Posterior cingulate gyrus (tissue), 11 donors: ENCODE measurements at places on chromosomes 5 and 9.
A peak's percentile ranks its signal among the peaks of the same experiment; 100 is the strongest.

- DNase-seq: no peak
Measured at GRCh38 chr5:42422656-42423280, 471 bp upstream of the GHR start.

GRCh38 chr5:134103397-134103796 is 11.1 kb upstream of the TCF7 start:
- DNase-seq: no peak

- DNase-seq: no peak
Measured at GRCh38 chr9:84701801-84702200, 32.3 kb downstream of the NTRK2 start.

- DNase-seq: no peak
Measured at GRCh38 chr5:167063788-167064187, 1227.7 kb upstream of the WWC1 start.

DNA sequence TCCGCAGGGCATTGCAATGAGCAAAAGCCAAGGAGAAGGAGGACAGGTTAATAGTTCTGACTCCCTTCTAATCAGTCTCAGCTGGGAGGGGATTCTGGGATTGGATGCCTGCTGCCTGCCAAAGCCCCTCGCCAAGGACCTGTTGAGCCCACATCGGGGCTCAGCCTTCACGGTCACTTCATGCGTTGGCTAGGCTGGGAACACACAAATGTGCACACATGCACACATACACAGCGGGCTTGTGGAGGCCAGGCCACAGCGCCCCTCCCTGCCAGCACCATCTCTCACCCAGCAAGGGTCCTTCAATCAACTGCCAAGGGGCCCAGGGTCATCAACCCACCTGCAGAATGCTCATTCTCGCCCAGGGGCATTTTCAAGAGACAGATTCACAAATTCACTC is 113.9 kb downstream of the C5orf15 start:
- no peak for DNase-seq

DNA sequence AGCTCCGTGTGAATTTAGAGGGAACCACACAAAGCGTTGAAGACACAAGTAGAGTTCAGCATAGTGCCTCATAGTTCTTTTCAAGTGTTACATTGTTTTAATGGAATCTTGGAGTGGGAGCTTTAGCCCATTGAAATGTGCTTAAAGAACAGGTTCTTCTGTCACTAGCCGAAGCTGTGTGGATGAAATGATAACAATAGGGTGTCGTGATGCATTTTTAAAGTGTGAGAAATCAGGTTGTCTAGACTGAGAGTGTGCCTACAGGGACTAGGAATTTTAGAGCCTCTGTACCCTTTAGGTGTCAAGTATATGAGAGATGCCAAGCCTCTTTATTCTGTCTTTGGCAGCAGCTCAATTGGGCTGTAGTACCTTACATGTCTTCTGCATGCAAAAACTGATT is 83.0 kb downstream of the NDUFS4 start:
- DNase-seq: no peak

GRCh38 chr9:105418588-105419500 is 29.0 kb upstream of the FSD1L start:
- DNase-seq: no peak

DNA sequence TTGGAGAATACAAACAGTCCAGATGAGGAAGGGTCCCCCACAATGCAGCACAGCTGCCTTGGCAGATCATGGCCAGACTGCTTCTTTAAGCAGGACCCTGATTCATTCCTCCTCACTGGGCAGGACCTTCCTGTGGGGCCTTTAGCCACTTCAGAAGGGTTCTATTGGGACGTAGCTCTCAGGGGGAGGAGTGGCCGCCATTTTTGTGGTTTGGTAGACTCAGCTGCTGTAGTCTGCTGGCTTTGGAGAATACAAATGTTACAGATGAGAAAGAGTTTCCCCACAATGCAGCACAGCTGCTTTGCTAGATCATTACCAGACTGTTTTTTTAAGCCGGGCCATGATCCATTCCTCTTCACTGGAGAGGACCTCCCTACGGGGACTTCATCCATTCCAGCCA is 57.4 kb downstream of the TMEM38B start:
- no peak for DNase-seq

DNA sequence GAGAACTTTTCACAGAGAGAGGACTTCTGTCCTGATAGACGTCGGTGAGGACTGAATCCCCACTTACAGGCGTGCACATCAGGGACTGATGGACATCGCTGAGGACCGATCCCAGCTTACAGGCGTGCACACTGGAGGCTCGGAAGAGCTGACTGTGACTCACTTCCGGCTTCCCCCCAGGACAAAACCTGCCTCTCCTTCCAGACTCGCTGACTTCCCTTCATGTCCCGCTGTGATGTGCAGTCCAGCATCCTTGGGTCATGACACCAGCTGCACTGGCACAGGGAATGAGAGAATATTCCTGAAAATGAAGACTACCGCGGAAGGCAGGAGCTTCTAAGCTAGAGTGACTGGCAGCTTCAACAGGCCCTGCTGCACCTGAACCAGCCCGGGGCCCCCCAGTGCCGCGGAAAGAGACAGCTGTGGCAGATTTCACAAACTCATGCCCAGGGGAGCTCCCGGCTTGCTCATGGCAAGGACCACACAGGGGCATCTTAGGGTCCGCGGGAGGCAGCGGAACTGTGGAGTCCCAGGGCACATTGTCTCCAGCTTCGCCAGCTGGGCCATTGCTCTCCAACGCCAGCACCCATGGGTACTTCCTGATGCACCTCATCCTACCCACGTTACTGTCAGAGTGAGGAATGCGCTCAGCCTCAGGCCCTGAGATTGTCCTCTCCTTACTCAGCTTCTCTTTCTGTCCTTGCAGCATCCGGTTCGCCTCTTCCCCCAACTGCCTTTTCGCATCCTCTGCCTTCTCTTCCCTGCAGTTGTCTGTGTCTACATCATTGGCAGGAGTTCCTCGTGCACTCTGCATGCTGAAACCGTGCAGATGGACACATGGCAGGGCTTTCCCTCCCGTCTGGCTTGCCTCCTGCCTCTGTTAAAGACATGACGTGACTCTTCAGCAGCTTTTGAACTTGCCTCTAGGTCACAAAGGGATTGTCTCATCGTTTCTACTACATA is 29.5 kb downstream of the SURF6 start:
- peak; percentile 56 for DNase-seq

GRCh38 chr5:165525271-165525670 is 2019.9 kb downstream of the MAT2B start:
- DNase-seq: no peak

GRCh38 chr9:26781906-26782305 is 110.7 kb downstream of the CAAP1 start:
- DNase-seq: no peak

- DNase-seq: no peak
Measured at GRCh38 chr9:134875371-134875770, 5.2 kb upstream of the FCN2 start.

DNA sequence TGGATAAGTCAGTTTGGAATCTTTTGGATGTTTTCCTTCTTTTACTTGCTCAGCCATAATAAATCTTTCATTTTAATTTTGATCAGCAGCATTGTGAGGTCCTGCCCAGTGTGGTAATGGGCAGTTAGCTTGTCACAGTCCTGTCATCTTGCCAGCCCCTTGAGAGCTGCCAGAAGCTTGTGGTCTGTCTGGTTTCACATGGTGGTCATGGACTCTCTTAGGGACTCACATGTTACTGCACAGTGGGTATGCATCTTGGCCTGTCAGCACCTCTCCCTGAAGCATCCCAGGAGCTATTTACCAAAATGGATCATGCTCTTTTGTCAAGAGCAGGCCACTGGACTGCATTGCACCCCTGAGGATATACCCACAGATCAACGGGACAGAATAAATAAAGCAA is 60.3 kb downstream of the DAPK1 start:
- DNase-seq: no peak

DNA sequence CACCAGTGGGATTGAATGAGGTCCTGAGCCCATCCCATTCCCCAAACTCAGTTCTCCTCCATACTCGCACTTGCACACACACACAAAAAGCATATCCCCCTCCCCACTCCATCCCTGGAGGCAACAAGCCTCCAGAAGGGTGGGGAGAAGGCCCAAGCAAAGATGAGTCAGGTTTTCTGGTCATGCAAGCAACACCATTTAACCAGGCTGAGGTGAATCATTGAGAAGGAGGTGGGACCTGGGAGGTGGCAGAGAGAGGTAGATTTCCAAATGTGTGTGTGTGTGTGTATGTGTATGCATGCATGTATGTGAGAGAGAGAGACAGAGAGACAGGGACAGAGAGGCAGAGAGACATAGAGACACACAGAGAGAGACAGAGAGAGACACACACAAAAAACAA is 185.2 kb upstream of the TRIM32 start:
- no peak for DNase-seq

DNA sequence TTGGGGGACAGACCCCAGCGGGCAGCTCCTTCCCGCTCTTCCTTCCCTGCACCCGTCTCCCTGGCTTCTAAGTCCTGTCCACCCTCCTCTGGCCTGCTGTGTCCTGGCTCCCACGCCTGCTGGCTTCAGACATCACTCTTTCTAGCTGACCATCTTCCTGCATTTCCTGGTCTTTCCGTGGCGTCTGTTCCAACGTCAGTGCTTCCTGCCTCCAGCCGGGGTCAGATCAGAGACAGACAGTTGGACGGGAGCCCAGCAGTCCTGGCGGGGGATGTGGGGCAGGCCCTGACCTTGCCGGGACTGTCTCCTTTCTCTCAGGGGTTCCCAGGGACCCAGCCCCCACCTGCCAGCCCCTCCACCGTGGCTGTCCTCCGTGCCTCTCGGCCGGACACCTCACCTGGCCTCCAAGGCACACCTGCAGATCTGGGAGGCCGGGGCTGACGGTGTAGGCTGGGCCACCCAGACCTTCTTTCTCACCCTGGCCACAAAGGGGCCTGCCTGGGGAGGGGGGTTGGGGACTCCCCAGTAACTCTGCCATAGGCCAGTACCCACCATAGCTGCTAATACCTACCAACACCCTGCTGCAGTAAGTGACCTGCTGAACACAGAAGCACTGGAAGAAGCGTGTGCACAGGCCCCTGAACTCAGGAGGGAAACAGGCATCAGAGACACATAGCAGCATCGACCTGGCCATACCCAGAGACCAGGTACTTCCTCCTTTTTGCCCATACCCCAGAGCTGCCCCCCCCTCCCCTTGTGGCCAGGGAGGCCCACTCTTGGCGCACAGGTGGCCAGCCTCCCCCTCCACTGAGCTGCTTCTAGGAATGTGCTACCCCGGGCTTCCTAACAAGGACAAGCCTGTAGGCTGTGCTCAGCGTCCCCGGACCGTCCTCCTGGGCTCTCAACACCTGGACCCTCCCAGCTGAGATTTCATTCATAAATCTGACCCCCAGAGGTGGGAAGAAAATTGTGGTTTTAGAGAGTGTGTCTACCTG is 5.1 kb downstream of the NRARP start:
- DNase-seq: no peak

GRCh38 chr5:55480781-55481180 is 54.0 kb downstream of the PLPP1 start:
- no peak for DNase-seq

GRCh38 chr5:97229688-97230285 is 46.7 kb upstream of the RIOK2 start:
- no peak for DNase-seq

DNA sequence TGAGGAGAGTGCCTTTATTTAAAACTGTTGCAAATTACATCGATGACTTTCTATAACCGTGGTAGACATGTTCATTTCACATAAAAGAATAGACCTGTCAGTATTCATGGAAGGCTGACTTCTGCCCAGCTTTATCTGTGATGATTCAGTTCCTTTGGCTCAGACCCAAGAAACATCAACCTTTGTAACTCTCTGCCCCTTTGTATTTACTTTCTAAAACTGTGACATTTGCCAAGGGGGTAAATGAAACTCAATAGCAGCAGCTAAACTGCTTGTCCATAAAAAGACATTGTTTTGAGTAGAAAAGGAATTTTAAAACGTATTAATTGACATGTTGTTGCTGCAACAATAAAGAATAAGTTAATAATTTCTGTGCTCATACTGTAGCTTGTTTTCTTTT is 137.8 kb upstream of the ANKH start:
- DNase-seq: no peak

GRCh38 chr5:55517804-55518203 is 17.0 kb downstream of the PLPP1 start:
- no peak for DNase-seq

GRCh38 chr5:159873680-159874079 is 42.6 kb upstream of the ADRA1B start:
- no peak for DNase-seq

GRCh38 chr5:124844371-124844920 is 98.0 kb upstream of the ZNF608 start:
- DNase-seq: no peak

DNA sequence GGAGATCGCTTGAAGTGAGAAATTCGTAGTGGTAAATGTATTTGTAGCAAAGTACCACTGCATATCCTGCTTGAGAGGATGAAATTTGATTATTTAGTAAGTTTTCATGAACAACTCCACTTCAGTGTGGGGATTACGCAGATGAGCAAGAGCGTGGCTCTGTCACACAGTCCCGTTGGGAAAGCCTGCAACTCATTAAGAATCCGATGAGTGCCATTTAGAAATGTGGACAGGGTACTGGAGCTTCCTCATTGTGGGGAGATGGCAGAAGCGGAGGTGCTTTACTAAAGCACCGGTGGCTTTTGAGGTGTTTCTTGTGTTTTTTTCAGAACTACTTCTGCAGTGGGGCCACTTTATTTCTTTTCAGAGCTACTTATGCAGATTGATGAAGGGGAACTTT is 1.4 kb downstream of the TJP2 start:
- DNase-seq: no peak

- DNase-seq: no peak
Measured at GRCh38 chr9:32928145-32928763, 73.2 kb downstream of the APTX start.
